ENCODE measurements at places on chromosomes 16 and 17.
A peak's percentile ranks its signal among the peaks of the same experiment; 100 is the strongest.

DNA sequence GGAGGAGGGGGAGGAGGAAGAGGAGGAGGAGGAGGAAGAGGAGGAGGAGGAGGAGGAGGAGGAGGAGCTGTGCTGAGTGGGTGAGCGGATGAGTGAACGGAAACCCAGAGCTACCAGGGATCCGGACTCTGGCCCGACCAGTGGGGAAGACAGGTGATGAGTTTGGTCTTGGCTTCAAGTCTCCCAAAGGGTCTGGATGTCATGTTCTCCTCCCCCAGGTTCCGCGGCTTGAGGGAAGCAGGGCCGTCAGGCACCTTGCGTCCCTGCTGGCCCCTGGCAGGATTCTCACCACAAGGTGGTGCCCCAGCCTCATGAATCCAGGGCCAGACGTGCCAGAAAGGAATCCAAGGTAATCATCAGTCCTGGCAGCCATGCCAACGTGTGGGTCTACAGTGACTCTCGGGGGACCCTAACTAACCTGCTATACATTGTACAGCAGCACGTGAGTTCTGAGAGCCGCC lies 13.5 kb upstream of the ABAT start:
- DNase-seq: peak; percentile 44

GRCh38 chr16:51762081-51762996 lies 611.3 kb upstream of the SALL1 start:
- DNase-seq: peak; percentile 86

DNA sequence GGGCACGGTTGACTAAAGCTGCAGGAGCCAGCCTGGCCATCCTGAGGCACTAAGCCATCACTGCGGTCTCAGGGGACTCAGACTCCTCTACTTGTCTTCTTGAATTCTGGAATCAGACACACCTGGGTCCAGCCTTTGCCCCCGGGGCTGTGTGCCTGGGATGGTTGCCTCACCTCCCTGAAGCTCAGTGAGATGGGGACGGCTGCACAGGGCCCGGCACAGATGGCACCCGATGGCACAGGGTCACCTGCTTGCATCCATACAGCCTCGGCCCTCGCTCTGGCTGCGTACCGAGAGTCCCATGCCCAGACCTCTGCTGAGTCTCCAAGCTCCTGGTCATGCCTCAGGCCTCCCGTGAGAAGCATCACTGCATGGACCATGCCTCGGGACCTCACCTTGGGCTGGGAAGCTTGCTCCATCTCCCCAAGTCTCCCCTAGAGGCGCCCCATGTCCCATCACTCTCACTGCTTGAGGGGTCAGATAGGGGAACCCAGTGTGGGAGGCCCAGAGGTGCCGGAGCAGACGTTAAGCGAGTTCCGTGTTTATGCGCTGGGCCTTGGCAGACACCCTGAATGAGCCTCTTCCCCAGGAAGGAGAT lies 316.3 kb downstream of the SEC14L1 start:
- no peak for DNase-seq

DNA sequence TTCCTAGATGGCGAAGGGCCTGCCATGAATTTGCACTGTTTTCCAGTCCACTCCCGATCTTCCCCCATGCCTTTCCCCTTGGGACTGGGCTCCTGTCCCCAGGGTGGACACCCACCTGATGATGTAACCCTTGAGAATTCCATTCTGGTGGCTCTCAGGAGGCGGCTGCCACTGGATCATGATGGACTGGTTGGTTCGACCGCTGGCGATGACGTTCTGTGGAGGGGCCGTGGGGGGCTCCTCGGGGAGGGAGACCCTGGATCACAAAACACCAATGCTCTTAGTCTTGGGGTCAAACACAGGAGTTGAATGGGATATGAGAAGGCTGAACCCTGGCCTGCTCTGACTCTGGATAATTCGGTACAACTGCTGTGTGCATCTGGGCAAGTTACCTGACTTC lies 107.2 kb upstream of the CDC42EP4 start:
- no peak for DNase-seq
